ENCODE measurements at places on chromosomes 16 and 17.

GRCh38 chr17:37019117-37019740, 70.5 kb downstream of the AATF start:
- DNase-seq: no peak

- DNase-seq: no peak
Observed at GRCh38 chr17:3729881-3730280, 6.2 kb downstream of the HASPIN start.

DNA sequence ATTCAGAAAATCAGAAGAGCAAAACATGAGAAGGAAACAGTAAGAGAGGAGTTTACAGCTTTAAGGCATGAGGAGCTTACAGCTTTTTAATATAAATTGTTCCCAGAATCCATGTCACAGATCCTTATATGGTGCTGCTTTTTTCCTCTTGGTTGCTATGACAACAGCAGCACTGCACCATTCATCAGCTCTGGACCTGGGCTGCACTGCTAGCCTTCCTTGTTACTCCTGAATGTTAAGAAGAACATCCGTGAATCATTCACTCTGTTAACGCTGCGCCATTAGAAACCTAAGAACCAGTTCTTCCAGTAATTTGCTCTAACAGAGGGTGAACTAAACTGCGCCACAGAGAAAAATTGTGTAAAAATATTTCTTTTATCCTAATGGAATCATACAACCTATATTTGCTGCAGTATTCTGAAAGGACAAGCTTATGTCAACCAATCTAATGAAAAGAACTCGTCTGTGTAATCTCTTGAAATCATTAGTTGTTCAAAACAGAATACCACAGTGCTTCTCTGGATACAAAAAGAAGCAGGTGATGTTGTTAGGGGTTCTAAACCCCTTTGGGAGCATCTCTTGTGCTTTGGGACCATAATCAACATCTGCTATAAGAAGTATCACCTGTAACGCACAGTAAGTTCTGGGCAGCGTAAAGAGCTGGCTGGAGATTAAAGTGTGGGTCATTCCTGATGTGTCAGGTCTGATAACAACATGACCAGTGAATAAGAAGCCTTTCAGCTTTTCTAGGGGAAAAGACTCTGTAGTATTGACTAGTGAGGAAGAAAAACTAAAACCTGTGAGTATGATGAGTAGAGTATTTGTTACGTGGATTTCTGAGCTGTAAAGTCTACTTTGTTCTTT, 151.2 kb downstream of the TANC2 start:
- DNase-seq: no peak

DNA sequence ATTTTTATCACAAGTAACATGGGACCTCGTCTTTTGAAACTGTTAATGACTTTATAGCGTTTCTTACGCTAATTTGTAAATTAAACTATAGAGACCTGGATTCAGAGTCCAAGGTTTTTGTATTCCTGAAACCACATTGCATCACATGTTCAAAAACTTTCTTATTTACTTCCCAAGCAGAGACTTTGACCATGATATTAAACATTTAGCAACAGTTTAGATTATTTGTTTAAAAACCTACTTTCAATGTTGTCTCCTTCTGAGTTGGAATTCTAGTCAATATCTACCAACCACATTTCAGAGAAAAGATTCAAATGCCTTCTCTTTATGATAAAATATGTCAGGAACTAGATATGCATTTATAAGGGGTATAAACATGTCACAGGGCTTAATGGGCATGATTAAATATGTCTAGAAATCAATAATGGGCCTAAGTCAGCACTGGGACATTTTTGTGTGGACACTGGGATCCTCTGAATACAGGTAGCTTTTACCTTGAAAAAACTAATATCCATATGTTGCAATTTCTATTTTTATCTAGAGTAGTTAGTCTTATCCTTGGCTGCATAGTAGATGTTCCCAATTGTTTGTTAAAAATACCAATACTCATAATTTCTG, 6.3 kb upstream of the APOH start:
- DNase-seq: no peak

DNA sequence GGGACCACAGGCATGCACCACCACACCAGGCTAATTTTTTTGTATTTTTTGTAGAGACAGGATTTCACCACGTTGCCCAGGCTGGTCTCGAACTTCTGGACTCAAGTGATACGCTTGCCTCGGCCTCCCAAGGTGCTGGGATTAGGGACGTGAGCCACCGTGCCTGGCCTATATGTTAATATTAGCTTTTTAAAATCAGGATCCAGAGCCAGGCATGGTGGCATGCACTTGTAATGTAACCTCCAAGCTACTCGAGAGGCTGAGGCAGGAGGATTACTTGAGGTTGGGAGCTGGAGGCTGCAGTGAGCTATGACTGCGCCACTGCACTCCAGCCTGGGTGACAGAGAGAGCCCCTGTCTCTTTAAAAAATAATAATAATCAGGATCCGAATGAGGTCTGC, 8.5 kb upstream of the ADCY7 start:
- no peak for DNase-seq

DNA sequence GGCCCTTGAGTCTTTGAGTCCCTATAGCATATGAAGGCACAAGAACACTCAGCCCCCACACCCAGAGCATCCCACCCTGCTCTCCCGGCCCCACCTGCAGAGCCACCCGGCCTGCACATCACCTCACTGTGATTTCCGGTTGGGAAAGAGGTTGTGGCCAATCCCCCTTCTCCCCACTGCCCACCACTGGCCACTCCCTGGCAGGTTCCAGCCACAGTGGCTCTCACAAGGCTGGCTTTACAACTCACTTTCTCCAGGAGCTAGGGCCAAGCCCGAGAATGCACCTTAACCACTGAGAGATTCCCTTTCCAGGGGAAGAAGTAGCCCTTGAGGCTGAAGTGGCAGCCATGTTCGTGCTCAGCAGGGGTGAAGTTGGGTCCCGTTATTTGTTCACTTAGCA, 123.9 kb downstream of the C16orf78 start:
- DNase-seq: no peak

DNA sequence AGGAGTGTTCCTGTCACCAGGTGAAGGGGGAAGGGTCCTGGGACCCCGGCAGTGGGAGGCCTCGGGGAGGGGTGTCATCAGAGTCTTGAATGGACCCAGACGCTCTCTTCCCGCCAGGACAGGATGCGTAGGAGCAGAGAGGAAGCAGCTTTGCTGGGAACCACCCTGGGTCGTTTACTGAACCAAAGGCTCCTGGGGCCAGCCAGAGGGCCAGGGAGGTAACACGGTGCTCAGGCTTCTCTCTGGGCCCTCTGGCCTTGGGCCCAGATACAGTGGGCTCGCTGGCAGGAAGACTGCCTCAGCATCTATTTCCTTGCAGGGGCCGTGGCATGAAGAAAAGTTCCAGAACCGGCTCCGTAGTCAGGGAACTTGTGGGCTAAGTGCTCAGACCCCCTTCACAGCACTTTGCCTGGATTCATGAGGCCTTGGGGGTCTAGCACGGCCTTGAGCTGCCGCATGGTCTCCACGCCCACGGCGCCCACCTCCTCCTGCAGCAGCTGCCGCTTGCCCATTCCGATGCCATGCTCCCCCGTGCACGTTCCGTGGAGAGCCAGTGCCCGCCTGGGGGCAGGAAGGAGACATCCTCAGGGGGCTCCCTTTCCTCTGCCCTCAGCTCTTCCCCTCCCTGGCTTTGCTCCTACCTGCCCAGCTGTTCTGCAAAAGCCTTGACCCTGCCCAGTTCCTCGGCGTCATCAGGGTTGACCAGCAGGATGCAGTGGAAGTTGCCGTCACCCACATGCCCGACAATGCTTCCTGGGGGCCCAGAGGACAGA, 4.4 kb downstream of the LDHD start:
- DNase-seq: no peak

DNA sequence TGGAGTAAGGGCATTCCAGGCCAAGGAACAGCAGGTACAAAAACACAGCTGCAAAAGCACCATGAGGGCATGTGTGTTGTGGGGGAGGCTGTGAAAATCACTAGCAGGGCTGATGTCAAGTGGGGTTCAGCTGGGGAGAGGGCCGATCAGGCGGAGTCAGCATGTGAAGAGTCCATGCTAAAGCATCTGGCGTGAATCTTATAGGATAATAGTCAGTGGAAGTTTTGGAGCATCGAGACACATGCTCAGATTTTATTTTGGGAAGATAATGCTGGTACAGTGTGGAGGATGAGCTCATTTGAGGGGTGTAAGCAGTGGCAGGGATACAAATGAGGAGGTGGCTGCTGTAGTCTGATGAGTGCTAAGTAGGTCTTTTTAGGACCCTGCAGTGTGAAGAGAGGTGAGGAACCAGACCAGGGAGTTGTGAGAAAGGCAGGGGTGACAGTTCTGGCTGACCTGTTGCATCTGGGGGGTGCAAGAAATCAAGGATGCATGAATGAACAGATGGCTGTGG, 30.3 kb downstream of the MMD start:
- DNase-seq: no peak

- DNase-seq: no peak
Observed at GRCh38 chr16:1775846-1776671, 3.1 kb upstream of the MRPS34 start.
